ENCODE measurements at places on chromosomes 6 and 20.

- DNase-seq = peak; percentile 63
Measured at GRCh38 chr6:155171109-155171746, 92.6 kb upstream of the CLDN20 start.

GRCh38 chr6:9399916-9400315 is 964.6 kb upstream of the SLC35B3 start:
- no peak for DNase-seq

GRCh38 chr6:149271348-149272340 is 45.9 kb upstream of the TAB2 start:
- DNase-seq = no peak

DNA sequence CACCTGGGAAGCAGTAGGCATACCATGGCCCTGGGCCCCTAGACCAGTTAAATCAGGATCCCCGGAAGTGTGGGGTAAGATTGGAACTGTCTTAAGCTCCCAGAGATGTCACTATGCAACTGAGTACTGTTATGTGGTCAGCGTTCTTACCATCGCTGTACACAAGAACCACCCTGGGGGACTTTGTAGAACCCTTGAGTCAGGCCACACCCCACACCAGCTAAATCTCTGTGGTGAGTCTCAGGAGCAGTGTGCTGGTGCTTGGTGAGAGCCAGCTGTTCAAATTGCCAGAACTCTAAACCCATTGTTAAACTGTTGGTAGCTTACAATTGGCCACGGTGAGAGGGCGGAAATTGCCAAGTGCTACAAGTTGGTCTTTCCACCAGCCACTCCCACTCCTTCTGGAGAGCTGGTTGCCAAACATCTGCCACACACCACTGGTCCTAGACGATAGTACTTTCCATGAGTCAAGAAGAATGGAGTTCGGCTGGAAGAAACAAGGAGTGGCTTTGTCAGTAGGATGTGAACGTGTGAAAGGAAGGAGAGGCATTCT is 80.5 kb upstream of the SYNDIG1 start:
- no peak for DNase-seq

DNA sequence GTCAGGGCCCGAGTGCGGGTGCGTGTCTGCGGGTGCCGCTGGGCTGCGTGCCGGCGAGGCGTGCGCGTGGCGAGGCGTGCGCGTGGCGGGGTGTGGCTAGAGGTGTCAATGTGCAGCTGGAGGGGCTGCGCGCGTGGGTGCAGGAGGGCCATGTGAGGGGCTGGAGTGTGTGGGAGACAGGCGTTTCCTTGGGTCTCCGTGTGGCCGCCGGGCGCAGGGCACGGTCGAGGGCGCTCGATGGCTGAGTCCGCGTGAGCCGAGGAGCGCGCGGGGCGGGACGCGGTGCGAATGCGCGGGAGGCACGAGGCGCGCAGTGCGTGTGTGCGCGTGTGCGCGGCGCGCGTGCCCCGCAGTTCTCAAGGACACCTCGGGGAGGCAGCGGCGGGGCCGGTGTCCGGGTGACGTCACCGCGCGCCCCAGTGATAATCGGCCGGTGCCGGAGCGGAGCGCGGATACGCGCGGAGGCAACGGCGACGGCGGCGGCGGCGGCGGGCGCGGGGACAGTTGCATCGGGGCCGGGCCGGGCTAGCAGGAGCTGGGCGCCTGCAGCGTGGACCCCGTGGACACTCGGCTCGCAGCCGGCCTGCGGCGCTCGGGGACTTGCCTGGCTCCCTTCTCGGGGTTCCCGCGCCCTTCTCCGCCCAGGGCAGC is 38.7 kb downstream of the YTHDF1 start:
- DNase-seq = no peak

DNA sequence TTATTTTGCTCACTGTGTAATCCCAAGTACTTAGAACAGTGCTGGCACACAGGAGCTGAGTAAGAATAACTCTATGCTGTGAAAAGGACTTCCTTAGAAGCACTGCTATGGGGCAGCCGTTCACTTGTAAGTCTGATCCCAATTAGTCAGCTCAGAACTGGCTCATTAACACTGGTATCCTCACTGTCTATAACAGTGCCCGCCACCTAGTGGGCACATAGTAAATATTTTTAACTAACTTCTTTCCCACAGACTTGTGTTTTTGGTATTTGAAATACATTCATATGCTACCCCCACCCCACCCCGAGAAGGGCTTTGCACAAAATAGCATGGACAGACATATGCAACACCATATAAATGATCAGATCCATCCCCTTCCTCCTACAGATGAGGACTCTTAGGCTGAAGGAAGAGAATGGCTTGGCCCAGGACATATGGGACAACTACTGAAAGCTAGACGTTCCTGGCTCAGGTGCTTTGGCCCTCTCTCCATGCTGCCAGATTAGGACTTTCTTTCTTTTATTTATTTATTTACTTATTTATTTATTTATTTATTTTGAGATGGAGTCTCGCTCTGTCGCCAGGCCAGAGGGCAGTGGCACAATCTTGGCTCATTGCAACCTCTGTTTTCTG is 47.1 kb downstream of the DST start:
- DNase-seq = no peak

DNA sequence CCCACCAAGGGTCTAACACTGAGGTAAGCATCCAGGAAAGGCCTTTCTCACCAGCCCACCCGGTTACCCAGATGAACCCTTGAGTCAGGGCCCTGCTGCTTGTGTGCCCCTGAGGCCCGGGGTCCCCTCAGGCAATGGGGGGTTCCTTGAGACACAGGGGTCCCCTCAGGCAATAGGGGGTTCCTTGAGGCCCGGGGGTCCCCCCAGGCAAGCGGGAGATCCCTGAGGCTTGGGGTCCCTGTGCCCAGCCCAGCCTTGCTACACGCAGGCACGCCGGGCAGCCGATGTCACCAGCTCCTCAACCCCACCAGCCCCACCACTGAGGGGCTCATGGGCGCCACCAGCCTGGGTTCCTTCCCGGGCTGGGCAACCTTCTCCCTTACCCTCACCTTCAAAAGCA is 247.2 kb downstream of the TTLL2 start:
- DNase-seq = no peak

- DNase-seq = peak; percentile 55
Measured at GRCh38 chr6:85354761-85355618, 94.9 kb upstream of the NT5E start.

DNA sequence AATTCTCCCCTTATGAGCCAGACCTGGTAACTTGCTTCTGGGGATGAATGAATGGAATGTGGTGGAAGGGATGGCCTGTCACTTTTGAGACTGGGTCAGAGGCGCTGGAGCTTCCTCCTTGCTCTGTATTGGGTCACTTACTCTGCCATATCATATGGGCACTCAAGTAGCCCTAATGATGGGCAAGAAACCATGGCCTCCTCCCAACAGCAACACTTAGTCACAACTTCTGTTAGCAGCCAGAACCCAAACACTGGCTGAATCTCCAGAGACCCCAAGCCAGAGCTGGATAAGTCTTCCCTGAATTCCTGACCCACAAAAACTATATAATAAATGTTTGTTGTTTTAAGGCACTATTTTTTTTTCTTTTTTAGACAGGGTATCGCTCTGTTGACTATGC is 5.5 kb downstream of the E2F1 start:
- DNase-seq = no peak

DNA sequence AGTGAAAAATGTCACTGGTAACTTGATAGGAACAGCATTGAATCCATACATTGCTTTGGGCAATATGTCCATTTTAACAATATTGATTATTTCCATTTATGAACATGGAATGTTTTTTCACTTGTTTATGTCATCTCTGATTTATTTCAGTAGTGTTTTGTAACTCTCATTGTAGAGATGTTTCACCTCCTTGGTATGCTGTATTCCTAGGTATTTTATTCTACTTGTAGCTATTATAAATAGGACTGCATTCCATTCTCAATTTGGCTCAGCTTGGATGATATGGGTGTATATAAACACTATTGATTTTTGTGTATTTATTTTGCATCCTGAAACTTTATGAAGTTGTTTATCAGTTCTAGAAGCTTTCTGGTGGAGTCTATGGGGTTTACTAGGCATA is 730.3 kb downstream of the DOK5 start:
- no peak for DNase-seq

DNA sequence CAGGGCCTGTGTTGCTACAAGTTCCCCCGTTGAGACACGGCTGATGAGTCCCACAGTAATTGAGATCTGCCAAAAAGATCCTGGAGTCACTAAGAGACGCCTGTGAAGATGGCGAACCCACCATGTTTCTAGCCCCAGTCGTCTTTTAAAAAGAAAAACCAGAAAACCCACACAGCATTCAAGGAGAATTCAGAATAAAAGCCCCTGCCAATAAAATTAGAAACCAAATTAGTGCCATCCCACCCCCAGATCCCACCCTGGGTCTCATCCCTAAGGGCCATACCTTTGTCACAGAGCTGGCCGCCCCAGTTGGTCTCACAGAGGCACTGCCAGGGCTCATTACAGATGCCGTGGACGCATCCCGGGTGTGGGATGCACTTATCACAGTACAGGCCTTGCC is 21.6 kb downstream of the JAG1 start:
- no peak for DNase-seq

- DNase-seq = no peak
Measured at GRCh38 chr6:168347615-168348014, 28.0 kb upstream of the DACT2 start.

- no peak for DNase-seq
Measured at GRCh38 chr20:59616306-59616705, 12.0 kb downstream of the PHACTR3 start.

Data from activated CD4-positive, CD25-positive, alpha-beta regulatory T cell treated with anti-CD3 and anti-CD28 coated beads, Interleukin-2, amount 50 U/mL, for 72 hours (primary cell).